Stimulated activated CD4-positive, alpha-beta T cell treated with anti-CD3 and anti-CD28 coated beads, TNF-alpha, amount 100 ng/mL, for 1 hour (primary cell): ENCODE measurements at places on chromosomes 12 and 14.

DNA sequence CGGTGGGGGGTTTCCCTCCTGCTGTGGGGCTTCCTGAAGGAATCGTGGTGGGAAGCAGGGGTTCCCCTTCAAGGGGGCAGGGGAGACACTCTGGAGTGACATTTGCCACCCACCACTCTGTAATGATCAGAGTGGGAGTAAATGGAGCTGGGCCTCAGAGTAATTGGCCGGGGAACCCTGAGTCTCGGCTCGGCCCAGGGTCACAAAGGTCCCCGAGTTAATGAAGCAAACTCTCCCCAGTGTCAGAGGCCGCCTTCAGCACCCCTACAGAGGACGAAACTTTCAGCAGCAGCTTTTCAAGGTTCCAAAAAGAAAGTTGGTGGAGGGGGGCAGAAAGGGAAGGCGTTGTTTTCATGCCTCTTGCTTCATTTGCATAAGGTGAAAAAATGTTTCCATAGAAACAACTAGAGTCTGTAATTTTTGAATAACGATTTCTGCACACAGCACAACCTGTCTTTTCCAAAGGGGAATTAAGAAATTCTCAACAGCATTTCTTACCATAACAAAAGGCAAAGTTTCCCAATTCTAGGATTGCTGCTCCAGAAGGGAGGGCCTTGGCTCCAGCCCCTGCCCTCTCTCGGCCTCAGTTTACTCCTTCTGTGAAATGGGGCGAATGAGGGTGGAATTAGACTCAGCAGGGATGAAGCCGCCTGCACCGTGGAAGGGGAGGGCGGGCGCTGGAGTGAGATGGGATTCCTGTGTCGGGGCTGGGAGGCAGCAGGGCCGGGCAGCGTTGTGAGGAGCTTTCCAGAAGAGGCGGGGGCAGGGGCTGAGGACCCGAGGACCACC, 67.0 kb upstream of the BEGAIN start:
- no peak for DNase-seq

DNA sequence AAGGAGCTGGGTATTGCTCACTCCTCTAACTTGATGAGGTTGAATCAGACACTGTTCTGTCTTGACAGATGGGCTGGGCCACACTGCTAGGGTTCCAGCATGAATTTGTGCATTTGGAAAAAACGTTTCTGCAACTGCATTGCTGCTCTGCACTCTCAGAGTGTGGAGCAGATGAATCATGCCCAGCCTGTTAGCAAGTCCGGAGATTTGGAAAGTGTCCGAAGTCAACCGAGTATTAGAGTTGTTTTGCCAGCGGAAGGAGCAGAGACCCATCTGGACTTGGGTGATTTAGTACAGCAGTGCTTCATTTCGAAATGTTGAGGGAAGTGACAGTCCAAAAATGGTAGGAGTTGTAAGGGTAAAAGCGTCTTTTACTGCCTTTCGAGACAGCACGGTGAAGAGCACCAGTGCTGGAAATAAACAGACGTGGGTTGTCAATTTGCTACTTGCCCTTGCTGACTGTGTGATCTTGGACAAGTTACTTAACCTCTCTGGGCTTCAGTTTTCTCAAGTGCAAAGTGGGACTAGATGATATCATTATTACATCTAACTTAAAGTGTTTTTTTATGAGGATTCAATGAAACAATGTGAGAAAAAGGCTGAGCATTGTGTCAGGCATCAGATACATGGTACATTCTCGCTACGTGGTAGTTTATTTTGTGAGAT, 139.5 kb downstream of the CHST11 start:
- no peak for DNase-seq

DNA sequence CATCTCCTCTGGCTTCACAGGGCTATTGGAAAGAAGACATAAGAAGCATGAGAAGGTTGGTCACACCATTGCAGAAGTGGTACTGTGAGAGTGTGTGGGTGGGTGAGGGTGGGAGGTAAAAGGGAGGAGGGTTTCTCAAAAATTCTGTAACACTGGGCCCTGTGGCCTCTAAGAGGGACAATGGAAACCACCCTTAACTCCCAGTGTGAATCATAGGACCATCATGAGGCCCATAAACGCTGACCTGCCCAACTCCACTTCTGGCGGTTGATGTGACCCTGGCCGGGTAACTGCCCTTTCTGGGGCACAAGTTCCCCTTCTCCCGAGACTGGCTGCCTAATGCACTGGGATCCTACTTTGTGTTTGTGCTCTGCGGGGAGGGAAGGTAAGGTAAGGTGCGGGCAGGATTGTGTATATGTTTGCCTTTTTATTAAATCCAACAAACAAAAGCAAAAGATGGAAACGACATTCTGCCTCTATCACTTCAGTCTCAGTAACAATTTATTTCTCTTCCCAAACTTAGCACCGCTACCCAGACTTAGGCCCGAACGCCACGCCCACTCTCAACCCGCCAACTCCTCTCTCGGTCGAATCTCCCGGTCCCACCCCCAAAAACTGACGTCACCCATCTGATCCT, 551 bp downstream of the METTL1 start:
- peak; percentile 45 for DNase-seq

GRCh38 chr14:35180179-35180578, 57.8 kb downstream of the PRORP start:
- DNase-seq, result no peak

DNA sequence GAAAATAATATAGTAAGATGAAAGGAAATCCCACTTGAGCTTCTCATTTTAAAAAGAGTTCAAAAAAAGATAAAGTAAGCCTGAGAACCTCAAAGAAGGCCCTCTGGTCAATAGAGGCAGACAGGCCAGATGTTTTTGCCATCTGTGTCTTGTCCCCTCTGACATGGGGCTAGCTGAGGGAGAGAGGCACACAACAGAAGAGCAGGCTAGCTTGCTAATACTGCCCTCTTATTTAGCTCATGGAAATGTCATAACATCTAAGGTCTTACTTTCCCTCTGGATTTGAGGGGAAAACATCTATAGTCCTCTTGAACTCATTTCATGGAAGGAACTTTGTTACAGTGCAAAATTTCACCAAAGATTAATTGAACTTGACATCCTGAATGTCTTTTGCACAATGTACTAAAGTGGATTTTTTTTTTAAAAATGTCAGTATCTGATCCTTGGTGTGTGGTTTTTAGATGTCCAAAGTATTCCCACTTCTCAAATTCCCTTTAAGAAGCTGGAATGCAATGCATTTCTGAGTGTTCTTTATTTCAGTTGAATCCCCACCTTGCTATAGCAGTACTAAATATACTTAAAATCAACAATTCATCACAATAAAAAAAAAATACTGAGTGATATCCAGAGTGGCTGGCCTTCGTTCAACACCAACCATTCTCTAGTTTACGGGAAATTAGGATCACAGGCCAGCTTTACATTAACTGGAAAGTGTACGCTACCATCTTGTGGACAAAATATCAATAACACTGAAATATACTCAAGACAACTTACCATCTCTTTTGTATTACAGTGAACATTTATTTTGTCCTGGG, 176.7 kb downstream of the PAH start:
- DNase-seq, result no peak

DNA sequence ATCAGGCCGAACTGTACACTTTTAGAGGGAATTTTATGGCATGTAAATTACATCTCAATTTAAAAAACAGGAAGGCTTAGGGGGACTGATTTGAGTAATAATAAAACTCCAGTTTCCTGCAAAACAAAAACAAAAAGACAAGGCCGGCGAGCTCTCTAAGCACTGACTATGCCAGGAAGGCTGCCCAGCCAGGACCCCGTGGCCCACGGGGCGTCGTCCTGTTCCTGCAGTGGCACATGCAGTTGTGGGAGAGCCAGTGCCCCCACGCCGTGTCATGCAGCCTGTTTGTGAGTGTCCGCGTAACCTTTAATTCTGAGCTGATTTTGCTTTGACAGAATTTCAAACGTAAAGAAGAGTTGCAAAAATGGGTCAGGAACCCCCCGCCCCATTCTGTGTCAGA, 10.5 kb downstream of the XRCC3 start:
- no peak for DNase-seq

DNA sequence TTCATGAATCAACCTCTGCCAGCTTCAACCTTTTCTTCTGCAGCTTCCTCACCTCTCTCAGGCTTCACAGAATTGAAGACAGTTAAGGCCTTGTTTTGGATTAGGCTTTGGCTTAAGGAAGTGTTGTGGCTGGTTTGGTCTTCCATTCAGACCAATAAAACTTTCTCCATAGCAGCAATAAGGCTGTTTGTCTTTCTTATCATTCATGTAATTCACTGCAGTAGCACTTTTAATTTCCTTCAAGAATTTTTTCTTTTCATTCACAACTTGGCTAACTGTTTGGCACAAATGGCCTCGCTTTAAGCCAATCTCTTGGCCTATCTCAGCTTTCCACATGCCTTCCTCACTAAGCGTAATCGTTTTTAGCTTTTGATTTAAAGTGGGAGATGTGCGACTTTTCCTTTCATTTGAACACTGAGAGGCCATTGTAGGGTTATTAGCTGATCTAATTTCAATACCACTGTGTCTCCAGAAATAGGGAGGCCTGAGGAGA, 229.5 kb downstream of the IPO8 start:
- DNase-seq, result no peak

GRCh38 chr12:106894774-106895173, 60.9 kb upstream of the TMEM263 start:
- no peak for DNase-seq

DNA sequence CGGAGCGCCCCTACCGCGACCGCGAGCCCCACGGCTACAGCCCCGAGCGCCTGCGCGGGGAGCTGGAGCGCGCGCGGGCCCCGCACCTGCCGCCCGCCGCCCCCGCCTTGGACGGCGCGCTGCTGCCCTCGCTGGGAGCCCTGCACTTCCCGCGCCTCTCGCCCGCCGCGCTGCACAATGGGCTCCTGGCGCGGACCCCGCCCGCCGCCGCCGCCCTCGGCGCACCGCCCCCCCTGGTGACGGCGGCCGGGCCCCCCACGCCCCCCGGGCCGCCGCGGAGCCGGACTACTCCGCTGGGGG, 27.0 kb downstream of the LRCOL1 start:
- no peak for DNase-seq

- no peak for DNase-seq
Measured at GRCh38 chr12:135138-135537, 68.6 kb downstream of the IQSEC3 start.

DNA sequence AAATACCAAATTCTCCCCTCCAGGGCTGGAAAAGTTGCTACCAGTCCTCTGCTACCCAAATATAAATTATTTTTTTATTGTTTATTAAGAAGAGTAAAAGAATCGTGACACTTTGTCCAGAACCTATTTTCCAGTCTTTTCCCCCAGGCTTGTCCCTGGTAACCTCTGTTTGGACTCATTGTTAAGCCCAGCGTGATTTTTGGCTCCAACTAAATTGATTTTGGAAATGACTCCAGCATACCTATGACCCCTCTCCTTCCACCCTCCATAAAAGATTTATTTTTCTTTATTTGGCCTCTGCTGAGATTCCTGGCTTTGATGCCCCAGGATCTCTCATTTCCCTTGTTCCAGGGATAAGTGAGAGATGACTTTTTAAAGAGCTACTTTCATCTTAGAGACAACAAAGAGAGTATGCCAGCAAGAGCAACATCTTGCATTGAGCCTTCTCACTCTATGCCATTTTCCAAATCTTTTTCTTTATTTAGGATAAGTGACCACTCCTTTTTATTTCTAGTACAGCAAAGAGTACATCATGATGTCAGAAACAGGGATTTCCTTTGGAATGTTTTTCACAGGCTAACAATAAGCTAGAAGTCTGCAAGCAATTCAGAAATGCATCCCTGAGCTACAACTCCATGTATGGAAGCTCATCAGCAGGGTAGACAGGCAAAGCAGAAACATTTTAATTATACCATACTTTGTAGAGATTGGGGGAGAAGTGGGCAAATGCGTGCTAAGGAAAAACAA, 75.8 kb downstream of the DAD1 start:
- no peak for DNase-seq

- no peak for DNase-seq
Measured at GRCh38 chr12:11577658-11578260, 71.7 kb upstream of the ETV6 start.

DNA sequence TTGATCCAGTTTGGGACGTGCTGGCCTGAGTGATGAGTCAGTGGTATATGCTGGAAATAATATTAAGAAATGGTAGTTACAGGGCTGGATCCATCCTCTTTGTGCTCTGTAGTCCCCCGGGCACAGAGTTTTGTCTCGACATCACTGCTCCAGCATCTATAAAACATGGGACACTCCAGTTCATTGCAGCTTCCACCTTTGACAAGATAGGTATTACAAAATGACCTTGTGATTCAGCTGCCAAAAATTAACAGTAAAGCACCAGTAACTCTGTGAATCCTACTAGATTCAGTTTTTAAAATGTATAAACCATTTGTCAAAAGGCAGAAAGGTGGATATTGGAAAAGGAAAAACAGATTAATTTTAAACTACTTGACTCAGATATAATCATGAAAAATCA, 14.6 kb upstream of the GNG2 start:
- no peak for DNase-seq

DNA sequence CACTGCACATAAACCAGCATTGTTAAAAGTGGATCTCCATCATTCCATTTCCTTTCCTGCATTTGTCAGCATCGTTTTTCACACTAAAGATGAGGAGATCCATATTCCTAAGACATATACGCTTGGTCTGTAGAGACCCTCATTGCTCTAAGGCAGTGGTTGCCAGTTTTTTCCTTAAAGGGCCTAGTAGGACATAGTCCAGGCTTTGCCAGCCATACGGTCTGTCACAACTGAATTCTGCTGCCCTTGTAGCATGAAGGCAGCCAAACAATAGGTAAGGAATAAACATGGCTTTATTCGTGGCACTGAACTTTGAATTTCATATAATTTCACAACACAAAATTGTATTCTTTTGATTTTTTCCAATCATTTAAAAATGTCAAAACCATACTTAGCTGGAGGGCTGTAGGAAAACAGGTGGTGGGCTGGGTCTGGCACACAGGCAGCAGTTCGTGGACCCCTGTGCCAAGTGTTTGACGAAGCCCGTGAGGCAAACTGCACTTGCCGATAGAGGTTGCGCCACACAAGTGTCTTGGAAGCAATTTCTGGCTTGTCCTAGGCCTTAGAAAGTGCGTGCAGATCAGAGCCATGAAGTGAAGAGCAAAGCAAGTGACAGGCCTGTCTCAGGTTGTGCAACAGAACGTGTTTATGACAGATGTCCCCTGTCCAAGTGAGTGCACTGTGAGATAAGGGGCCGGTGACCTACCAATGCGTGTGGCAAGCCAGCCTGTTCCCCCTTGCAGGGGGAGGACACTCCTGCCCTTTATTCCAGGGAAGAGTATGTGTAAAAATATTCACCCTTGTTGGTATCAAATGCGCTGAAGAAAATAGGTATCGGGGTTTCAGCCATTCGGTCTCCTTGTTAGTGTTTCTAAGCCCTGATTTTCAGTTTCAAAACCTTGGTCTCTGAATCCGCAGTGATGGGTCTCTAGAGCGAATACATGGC, 916 bp upstream of the CHPT1 start:
- no peak for DNase-seq

- DNase-seq, result no peak
Measured at GRCh38 chr14:51293149-51293911, 53.3 kb downstream of the TMX1 start.
